ENCODE measurements at places on chromosomes 6 and 20. TPM values are rescaled to one million over a fixed set of nuclear protein-coding genes. Genes with fewer than 3 reads are reported as not detected.

Gene TP53TG5
- total RNA-seq, result not detected

Gene BEND3
- total RNA-seq, result 5.6 TPM

Gene SFT2D1
- 20.2 TPM for total RNA-seq

Gene FERMT1
- 6.5 TPM for total RNA-seq

Gene YIPF3
- total RNA-seq, result 76.7 TPM

Gene SLC2A10
- total RNA-seq, result 9.3 TPM

Gene ANGPT4
- total RNA-seq, result not detected

Gene DPM1
- total RNA-seq, result 91.2 TPM

Gene CFAP61
- total RNA-seq, result not detected

Gene RBBP8NL
- total RNA-seq, result not detected

Gene MYB
- total RNA-seq, result 0.14 TPM

Gene KIAA0408
- 0.13 TPM for total RNA-seq

Gene NOTCH4
- 32.6 TPM for total RNA-seq

Gene LY6G6F
- not detected for total RNA-seq

Gene SIGLEC1
- total RNA-seq, result not detected

Gene B3GAT2
- 0.07 TPM for total RNA-seq

Gene FRK
- total RNA-seq, result 0.07 TPM

Gene GGTLC1
- not detected for total RNA-seq

Gene JPH2
- total RNA-seq, result not detected

Gene SUMO4
- 5.5 TPM for total RNA-seq

Gene NCOA7
- total RNA-seq, result 30.9 TPM

Gene TMEM244
- total RNA-seq, result not detected

Gene FBXO5
- 33.6 TPM for total RNA-seq

Gene CD109
- 30.5 TPM for total RNA-seq

Gene DST
- 439 TPM for total RNA-seq

Gene SMIM13
- total RNA-seq, result 17.9 TPM

Gene ADGB
- not detected for total RNA-seq

Gene TGM3
- not detected for total RNA-seq

Gene C20orf141
- not detected for total RNA-seq

Gene ENPP3
- not detected for total RNA-seq

Gene OXT
- total RNA-seq, result not detected

Gene RCAN2
- total RNA-seq, result 0.13 TPM

Gene FKBP5
- total RNA-seq, result 48.0 TPM

Gene COX4I2
- not detected for total RNA-seq

Gene LST1
- total RNA-seq, result 0.29 TPM

Gene F13A1
- not detected for total RNA-seq

Gene MUC21
- total RNA-seq, result not detected

Gene PRL
- total RNA-seq, result not detected

Gene CDH22
- total RNA-seq, result 0.13 TPM

Gene CGA
- total RNA-seq, result not detected

Gene LBP
- total RNA-seq, result under 0.01 TPM

Gene ADGRF1
- not detected for total RNA-seq

Gene RIPOR2
- not detected for total RNA-seq

Gene SLC13A3
- 0.43 TPM for total RNA-seq

Gene GRM1
- total RNA-seq, result under 0.01 TPM

Gene NKX2-2
- total RNA-seq, result not detected

Gene DOK5
- 10.4 TPM for total RNA-seq

Gene CRISP3
- total RNA-seq, result not detected

Gene GTF2H4
- 12.8 TPM for total RNA-seq

Gene BAK1
- 16.0 TPM for total RNA-seq

Gene PRPH2
- total RNA-seq, result not detected

Gene RAET1G
- 0.27 TPM for total RNA-seq

Gene CCN5
- total RNA-seq, result 0.13 TPM

Gene PPP2R5D
- 60.4 TPM for total RNA-seq

Gene OR5V1
- total RNA-seq, result not detected

Gene UNC5CL
- total RNA-seq, result 0.14 TPM

Gene GNAS-AS1
- total RNA-seq, result 0.57 TPM

Gene CYP39A1
- total RNA-seq, result 0.22 TPM

Gene VEGFA
- 12.8 TPM for total RNA-seq

Measured in thoracic aorta endothelial cell (primary cell).